ENCODE measurements at places on chromosomes 6 and 20.

GRCh38 chr20:37419307-37419706 lies 73.4 kb downstream of the SRC start:
- DNase-seq: no peak

DNA sequence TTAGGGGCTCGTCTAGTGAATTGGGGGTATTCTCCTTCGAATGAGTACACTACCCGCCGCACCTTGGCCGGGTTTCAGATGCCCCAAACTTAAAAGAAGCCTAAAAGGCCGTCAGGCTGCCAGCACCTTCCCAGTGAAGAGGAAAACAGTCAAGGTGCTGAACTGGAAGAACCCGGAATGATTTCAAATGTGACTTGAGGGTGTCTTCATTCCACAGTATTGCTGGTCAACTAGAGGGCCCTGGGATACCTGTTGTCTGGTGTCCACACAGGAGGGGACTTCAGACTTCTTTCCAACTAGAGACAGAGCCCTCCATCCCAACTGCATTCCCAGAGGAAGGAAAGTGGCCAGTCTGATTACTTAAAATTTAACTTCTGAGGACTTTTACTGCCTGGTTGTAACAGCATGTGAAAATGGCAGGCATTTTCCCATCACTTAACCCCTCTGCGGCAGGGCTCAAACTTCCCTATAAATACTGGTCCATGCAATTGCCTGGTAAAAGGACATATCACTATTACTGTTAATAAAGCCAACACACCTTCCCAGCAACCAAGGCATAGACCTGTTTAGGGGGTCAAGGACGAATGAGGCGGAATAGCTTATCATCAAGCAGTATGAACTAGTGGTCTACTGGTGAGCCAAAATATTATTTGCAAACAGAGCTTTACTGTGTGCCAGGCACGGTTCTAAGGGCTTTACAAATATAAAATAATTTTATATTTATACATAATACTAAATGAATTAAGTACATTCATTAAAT lies 651 bp upstream of the SAMHD1 start:
- no peak for DNase-seq

DNA sequence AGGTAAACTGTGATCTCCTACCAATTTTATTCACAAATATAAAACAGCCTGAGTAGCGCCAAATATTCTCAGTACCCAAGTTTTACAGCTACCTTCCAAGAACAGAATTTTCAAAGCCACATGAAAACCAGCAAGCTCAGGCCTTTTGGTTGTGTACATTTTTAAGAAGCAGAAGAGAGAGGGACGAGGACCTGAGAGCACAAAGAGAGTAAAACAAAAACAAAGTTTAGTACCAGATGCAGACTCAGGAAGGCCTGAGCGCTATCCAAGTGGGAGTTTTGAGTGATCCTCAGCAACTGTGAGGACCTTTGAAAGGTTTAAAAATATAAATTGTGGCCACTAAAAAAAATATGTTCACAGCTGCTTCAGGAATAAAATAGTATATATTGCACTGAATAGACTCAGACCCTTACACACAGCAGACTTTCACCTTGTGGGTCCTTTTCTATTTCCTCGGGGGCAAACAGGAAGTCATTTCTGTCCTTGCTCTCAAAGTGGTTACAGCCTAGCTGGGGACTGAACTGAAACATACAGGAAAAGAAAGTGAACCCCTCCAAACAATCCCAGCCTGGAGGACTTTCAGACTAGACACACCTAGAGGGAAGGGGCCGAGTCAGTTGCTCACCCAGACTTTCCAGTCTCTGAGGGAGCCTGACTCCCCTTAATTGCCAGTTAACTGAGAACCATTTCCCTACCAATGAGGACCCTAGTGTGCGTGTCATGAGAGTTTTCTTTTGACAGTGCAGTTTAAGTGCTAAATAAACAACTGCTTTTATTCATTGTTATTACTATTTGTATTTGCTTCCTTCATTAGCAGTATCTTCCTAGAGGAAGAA lies 48.5 kb upstream of the NT5E start:
- DNase-seq: no peak

DNA sequence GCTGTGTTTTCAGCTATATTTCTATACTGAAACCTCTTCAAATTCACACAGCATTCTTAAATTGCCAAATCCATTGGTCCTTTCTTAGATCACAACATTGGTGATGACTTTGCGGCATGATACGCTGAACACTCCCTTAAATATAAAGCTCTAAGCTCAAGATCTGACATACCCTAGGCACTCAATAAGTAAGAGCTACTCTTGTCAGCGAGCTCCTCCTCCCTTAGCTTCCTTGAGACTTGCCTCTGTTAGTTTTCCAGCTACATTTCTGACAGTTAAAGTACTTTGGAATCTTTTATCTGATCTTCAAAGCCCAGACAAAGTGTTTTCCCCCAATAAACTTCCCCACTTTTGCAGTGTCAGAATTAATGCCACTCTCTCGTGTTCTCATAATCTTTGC lies 117.0 kb downstream of the HIVEP2 start:
- DNase-seq: no peak

GRCh38 chr6:149384464-149384863 lies 15.6 kb upstream of the SUMO4 start:
- no peak for DNase-seq

DNA sequence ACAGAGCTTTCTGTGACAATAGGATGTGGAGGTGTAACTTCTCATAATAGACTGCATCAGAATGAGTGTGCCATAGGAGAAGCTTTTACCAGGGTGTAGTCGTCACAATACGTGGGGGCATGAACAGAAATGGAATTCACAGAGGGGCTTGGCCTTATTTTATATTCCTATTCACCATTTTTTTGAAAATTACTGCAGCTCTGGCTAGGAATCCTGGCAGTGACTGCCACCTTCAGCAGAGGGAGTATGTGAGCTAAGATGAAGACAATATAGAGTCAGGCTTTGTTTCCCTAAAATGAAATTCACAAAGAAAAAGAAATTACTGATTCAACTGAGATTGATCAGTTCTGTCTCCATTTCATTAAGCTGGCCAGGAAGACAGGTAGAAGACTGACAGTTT lies 13.9 kb downstream of the TOMM6 start:
- DNase-seq: peak; percentile 19

- DNase-seq: no peak
These were observed 106.5 kb downstream of the HTR1B start for GRCh38 chr6:77356821-77357220.

GRCh38 chr6:37630281-37630799 lies 67.3 kb downstream of the MDGA1 start:
- DNase-seq: peak; percentile 100

GRCh38 chr20:38498909-38499308 lies 26.3 kb downstream of the RALGAPB start:
- peak; percentile 19 for DNase-seq

- no peak for DNase-seq
These were observed 1681.9 kb downstream of the HACE1 start for GRCh38 chr6:103177791-103178190.

DNA sequence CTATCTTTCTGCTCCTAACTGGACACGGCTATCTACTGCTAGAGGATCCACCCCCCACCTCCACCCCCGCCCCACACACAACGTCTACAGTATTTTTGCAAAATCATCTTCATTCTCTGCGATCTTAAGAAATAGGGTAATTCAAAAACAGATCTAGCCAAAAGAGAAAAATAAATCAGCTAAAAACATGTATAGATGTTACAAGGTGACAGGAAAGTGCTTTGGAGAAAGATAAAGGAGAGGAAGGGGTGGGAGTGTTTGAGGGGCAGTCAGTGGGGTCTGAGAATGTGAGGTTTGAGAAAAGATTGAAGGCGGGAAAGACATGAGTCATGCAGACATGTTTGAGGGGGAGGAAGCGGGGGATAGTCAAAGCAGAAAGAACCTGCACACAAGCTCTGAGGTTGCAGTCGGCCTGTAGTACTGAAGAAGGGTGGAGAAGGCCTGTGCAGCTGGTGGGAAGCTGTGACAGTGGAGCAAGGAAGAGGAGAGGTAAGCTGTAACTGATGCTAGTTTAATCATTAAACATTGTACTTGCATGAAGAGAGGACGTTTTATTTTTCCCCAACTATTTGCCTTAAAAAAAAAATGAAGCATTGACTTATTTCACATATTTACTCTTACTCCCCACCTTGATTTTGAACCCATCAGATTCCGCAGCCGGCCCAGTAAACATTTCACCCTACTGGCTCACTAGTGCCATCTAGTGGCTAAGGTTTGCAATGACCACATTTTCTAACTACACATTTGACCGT lies 332.6 kb downstream of the ADGRB3 start:
- DNase-seq: peak; percentile 44

DNA sequence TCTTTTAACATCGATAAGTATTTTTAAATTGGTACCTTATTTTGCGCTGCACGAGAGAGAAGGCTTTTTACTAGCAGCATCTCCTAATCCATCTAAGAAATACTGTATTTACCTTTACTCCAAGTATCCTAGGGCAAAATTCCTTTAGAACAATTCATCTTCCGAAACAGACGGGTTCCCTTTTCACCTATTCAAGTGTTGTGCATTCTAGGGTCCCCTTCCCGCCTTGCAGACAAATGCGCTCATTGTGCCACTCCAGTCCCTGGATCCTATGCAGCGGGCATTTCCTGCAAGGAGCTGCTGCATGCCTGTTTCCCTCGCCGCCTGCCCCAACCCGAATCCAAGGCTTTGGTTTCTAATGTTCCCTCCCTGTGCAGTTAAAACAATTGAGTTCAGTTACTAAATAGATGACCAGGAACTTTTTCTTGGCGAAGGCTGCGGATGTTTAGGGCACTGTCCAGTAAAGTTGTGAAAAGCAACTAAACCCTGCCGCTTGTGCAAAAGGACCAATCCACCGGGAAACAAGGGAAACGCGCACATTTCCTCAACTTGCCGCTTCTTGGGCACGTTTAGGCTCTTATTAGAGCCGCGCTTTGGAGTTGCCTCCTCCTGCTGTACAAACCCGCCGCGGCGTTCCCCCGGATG lies 556 bp upstream of the SCAF8 start:
- peak; percentile 70 for DNase-seq

GRCh38 chr6:33978412-33979150 lies 167.3 kb downstream of the GRM4 start:
- DNase-seq: no peak

GRCh38 chr6:145073811-145074210 lies 661.5 kb downstream of the EPM2A start:
- peak; percentile 2 for DNase-seq

- peak; percentile 23 for DNase-seq
These were observed 105.8 kb upstream of the SUPT3H start for GRCh38 chr6:45483501-45483900.

DNA sequence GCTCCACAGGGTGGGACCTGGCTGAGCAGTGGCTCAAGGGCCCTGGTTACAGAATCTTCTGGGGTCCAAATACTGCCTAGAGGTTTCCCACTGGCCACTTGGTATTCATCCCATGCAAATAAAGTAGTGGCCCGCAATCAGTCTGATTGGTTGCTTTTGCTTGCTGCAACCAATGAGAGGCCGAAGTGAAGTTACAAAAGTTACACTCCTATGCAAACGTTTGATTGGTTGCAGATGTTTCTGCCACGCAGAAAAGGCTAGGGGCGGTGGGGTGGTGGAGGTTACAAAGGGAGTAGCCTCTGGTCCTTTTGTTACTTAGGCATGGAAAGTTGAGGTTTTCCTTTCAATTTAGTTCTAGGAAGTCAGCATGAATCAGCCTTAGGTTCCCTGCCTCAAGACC lies 3.6 kb upstream of the NHLRC1 start:
- peak; percentile 28 for DNase-seq

GRCh38 chr6:161268531-161269210 lies 5.2 kb downstream of the AGPAT4 start:
- no peak for DNase-seq

DNA sequence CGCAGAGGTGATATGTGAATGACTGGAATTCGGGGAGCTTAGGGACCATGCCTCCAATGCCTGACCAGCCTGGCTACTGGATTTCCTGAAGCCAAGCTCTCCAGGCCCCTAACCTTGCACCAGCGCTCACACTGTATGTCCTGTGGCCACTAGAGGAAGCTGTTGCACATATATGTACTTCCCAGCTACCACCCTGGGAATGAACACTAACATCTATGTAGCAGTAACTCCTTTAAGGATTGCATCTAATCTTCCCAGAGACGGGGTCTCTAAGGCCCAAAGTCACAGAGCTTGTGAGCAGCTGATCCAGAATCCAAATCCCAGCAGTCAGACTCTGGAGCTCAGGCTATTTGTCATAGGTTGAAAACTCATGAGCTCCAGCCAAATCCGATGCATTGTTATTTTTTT lies 20.4 kb upstream of the BPIFB1 start:
- peak; percentile 51 for DNase-seq

GRCh38 chr6:4936681-4937041 lies 67.2 kb downstream of the RPP40 start:
- DNase-seq: peak; percentile 46

GRCh38 chr6:1040393-1040792 lies 271.5 kb upstream of the FOXQ1 start:
- no peak for DNase-seq

- no peak for DNase-seq
These were observed 19.7 kb upstream of the NTSR1 start for GRCh38 chr20:62688855-62689460.

GRCh38 chr6:1619673-1620503 lies 10.2 kb downstream of the FOXC1 start:
- DNase-seq: no peak

GRCh38 chr6:151148111-151148510 lies 91.7 kb upstream of the AKAP12 start:
- DNase-seq: peak; percentile 26

- no peak for DNase-seq
These were observed 10.8 kb upstream of the ARMC2 start for GRCh38 chr6:108837236-108837971.

DNA sequence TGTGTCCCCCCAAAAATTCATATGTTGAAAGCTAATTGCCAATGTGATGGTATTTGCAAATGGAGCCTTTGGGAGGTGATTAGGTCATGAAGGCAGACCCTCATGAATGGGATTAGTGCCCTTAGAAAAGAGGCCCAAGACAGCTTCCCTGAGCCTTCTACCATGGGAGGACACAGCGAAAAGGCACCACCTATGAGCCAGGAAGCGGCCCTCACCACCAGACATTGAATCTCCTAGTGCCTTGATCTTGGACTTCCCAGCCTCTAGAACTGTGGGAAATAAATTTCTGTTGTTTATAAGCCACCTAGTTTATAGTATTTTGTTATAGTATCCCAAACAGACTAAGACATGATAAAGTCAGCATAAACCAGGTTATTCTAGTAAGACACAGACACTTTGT lies 18.9 kb downstream of the EDN1 start:
- no peak for DNase-seq

GRCh38 chr20:13648291-13649228 lies 9.8 kb upstream of the TASP1 start:
- no peak for DNase-seq

GRCh38 chr6:84811351-84811750 lies 47.0 kb upstream of the TBX18 start:
- no peak for DNase-seq

- DNase-seq: peak; percentile 61
These were observed 23.2 kb downstream of the RBCK1 start for GRCh38 chr20:431012-431904.

DNA sequence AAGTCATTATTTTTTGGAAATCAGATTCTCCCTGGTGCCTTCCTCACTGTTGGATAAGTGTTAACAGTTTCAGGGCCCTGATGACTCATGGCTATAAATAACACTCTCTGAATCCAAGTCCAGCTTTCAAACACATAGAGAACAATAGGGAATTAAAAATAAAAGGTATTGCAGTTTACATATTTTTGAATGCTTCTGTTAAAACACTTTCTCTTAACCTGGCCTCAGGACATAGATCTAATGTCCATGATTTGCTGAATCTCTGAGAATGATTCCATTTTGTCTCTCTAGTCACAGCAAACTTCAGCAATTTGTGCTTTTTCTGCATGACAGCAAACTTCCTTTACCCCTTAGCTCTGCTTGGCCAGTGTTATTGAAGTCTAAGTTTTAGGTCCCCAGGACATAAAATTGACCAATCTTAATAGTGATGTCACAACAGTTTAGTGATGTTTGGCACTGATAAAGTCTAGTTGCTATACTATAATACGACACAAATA lies 1192.4 kb upstream of the CITED2 start:
- peak; percentile 68 for DNase-seq

Data from EL (cell line).